ENCODE measurements at places on chromosomes 4 and X.

GRCh38 chr4:150862829-150863228 is 152.3 kb downstream of the LRBA start:
- DNase-seq, result no peak

DNA sequence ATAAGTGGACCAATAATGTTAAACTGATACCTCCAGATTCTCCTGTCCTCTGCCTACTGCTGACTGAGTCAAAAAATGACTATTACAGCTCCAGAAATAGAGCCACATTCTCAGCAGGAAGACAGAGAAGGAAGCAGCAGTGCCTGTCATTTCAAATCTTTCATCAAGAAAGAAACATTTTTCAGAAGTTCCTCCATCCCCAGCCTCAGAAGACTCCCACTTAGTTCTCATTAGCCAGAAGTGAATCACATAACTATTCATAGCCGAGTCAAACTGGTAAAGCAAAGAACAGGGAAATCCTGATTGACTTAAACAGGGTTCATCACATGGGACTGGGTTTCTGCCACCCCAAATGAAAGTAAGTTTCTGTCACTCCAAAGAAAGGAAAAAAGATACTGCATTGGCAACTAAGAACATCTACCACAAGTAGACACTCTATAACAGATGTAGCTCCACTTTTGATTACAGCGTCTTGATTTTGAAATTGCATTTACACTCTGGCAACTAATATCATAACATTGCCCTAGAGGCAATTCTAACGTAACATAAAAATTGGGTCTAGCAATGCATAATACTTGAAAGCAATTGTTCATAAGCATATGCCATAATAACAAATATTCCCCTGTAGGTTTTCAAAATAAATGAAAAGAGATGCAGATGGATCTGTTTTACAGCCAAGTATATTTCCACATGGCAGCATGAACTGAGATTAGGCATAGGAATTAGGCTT is 599.8 kb downstream of the GALNTL6 start:
- no peak for DNase-seq

DNA sequence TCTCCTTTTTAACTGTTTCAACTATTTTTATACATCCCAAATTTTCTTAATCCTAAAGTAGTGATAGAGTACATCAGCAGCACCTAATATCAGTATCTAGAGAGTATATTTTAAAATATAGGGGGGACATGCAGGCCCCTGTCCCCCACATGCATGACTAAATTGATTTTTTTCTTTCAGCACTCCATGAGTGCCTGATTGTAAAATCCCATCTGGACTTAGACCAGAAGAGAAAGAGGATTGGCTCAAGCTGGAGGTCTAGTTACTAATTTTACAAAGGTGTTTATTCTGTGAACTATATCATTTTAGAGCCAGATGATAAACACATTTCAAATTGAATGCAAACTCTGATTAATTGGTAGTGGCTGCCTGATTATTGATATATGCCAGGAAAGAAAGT is 1533.9 kb upstream of the PABPC4L start:
- no peak for DNase-seq

- no peak for DNase-seq
These were observed 53.8 kb downstream of the RBM47 start for GRCh38 chr4:40575846-40576245.

- DNase-seq, result no peak
These were observed 331.4 kb downstream of the RAPGEF2 start for GRCh38 chr4:159434114-159434870.

GRCh38 chr4:2367626-2368025 is 50.8 kb downstream of the ZFYVE28 start:
- DNase-seq, result no peak

DNA sequence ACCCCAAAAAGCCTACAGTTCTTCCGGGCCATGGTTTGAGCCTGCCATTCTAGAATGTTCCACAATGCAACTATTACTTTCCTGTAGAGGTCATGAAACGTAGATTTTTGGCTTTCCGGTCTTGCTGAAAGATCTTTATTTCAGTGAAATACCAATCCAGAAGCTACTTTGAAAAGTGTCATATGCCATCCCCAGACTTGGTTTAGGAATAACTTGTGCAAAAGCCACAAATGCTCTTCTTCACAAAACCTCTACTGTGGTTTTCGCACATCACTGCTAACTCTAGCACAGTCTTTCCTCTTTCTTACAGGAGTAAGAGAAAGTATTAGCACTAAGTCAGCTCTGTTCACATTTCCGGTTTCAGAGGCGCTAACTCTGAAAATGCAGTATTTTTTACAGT is 12.7 kb upstream of the CD40LG start:
- DNase-seq, result no peak

DNA sequence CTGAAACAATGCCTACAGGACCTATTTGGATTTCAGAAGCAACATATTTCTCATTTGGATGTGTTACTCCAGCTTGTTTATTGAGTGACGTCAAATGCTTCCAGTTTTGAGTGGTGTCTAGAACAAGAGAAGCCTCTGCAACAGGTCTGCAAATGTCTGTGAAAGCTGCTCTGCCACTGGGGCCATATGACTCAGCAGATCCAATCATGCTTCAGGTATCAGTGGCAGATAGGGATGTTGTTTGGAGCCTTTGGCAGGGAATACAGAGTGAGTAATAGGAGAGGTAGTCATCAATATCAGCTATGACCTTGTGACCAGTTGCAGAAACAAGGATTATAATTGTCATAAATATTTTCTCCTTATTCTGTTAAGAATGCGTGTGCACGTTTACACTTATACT is 141.1 kb upstream of the ZXDA start:
- no peak for DNase-seq

DNA sequence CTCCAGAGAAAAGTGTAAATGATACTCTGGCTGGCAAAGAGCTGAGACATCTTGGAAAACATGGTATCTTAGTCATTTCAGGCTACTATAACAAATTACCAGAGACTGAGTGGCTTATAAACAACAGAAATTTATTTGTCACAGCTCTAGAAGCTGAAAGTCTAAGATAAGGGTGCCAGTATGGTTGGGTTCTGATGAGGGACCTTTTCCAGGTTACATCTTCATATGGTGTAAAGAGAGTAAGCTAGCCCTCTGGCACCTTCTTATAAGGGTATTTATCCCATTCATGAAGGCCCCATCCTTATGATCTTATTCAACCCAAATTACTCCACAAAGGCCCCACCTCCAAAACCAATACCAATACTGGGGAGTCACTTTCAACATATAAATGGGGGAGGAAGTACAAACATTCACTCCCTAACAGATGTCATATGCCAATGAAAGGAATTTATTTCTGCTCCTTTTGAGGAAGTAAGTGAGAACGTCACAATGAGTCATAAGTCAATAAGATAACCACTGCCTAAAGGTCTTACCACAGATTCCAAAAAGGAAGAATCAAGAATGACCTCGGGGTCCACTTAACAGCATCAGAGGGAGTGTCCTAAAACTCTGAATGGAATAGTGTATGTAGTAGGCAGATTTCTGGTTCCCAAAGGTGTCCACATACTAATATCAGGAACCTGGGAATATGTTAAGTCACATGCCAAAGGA is 246.6 kb downstream of the OPHN1 start:
- DNase-seq, result no peak

DNA sequence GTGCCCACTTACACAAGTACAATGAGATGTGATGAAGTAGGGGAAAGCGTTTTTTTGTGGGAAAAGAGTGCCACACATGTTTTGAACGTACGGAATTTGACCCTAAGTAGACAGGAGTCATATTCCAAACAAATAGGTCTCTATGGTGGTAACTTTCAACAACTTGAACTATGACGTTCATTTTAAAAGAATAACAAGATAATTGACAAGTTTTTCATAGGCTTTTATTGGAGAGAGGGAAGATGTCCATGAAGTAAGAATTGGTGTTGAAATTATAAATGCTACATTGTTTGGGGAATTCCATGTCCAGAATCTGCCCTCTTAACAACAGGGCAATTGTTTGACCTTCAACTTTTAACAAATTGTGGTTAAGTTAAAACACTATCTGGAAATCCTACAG is 126.5 kb downstream of the GASK1B start:
- DNase-seq, result no peak

DNA sequence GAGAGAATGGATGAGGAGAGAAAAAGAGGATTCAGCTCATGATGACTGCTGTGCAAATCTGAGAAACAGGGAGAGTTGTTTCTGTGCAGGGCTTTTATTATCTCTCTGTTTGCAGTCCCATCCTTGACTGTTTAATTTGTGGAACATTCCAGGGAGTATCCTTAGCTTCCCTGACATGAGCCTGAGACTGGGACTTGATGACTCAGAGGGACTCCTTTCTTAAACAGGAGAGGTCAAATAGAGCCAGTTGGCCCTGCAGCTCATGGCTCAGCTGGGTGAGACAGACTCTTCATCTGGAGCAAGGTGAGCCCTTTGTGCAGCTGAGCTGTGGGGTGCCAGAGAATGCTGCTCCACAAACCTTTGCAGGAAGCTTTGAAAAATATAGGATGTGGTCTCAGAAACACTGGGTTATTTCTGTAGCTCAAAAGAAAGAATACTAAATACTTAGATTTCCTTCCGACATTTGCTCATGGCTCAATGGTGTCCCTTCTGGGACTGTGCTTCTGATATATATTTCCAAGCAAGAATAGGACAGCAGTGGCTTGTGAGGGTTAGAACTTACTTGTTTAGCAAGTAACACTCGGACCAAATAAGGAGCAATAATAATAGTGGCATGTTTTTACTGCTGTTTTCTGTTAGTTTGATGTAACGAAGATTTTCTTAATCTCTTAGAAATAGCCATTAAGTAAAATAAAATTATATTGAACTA is 14.5 kb downstream of the ARHGAP24 start:
- no peak for DNase-seq

DNA sequence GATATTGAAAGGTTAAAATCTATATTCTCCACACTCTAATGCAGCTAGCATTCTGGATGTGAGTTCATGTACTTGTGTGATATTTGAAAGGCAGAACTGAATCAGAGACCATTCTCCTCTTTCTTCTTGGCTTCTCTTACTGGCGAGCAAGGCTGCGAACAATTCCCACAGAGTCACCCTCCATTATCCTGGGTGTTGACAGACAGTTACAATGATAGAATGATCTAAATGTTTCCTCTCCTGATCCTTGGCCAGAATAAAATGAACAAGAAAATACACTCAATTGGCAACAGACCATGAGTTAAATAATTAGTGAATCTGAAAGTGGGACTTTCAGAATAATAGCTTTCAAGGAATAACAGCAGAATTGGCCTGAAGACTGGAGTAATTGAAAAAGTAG is 342.8 kb downstream of the RAPGEF2 start:
- no peak for DNase-seq

DNA sequence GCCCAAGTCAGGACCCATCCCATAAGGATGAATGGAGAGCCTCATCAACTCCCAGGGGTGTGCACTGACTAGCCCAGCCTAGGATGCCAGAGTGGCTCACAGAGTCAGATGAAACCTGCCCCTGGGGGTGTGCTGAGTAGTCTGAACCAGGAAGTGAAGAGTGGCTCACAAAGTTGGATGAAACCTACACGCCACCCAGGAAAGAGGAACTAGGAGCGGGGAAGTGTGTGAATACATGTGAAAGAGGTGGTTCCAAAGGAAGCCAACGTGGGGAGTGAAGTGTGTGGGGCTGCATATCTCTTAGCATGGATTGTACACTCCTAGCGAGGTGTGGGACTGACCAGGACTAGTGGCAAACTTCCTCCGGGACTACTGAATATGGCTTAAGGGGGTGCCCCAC is 902.1 kb upstream of the NDST4 start:
- no peak for DNase-seq

GRCh38 chrX:94058728-94059382 is 384.8 kb downstream of the FAM133A start:
- DNase-seq, result no peak

DNA sequence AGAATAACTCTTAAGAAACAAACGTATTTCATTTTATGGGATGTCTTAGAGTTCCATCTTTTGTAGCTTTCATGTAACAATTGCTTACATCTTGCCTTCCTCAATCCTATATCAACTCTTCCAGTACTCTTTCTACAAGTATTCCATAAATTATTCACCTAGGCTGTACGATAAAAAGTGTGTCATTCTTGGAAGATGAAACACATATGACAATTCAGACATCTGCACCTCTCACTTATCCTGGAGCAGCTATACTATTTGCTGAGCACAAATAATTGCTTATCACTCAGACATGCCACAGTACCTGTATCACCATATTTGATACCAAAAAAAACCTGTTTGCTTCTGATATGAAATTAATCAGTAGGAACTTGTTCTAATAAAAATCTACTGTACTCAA is 1.0 kb downstream of the POF1B start:
- no peak for DNase-seq

GRCh38 chr4:88858752-88859151 is 161.1 kb upstream of the NAP1L5 start:
- no peak for DNase-seq

DNA sequence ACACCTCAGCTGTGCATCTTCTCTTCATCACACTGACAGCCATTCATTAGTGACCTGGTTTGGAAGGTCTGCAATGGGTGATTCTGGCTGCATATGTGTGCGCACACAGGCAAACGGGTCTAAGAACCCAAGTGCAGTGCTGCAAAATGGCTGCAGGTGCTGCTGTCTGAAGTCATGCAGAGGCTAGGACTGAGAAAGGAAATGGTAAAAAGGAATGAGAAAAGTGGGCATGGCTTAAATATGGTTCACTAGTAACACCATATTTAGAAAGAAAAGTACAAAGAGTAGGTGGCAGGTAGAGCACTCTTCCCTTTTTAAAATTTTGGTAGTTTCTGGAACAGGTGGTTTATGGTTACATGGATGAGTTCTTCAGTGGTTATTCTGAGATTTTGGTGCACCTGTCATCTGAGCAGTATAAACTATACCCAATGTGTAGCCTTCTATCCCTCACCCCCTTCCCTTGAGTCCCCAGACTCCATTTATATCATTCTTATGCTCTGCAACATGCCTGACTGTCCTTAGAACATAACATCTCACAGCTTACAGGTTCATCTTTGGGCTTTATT is 78.4 kb downstream of the CCNG2 start:
- DNase-seq, result no peak
